Breast epithelium (tissue), 4 donors: ENCODE measurements at places on chromosomes 5 and 9. TPM values are rescaled to one million over a fixed set of nuclear protein-coding genes. Genes with fewer than 3 reads are reported as not detected.

GRCh38 chr9:134060546-134060945, 7.3 kb downstream of the BRD3 start:
- no peak for DNase-seq

PCDHB12 gene
- 5.0 TPM for total RNA-seq

GRCh38 chr9:136539427-136540421, 6.1 kb downstream of the NOTCH1 start:
- DNase-seq = peak; percentile 71

DNA sequence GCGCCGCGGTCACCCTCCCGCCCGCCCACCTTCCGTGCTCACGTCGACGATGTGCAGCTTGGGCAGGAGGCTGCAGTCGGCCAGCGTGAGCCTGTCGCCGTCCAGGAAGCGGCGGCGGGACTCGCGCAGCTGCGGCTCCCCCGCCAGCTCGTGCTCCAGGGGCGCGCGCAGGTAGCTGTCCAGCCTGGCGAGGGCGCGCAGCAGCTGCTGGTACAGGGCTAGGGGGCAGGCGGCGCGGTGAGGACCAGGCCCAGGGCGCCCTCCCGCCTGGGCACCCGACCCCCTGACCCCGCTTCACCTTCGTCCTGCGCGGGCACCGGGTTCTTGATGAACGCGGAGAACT, 1.5 kb downstream of the CLIC3 start:
- no peak for DNase-seq

SPATA31E1 gene
- not detected for total RNA-seq

GRCh38 chr5:57493034-57493433, 10.4 kb upstream of the ACTBL2 start:
- DNase-seq = no peak

- no peak for DNase-seq
Observed at GRCh38 chr9:124202447-124202971, 55.2 kb upstream of the NEK6 start.

SOX30 gene
- total RNA-seq = 0.16 TPM

GRCh38 chr9:132589148-132590036, 7.0 kb downstream of the BARHL1 start:
- DNase-seq = no peak

DNA sequence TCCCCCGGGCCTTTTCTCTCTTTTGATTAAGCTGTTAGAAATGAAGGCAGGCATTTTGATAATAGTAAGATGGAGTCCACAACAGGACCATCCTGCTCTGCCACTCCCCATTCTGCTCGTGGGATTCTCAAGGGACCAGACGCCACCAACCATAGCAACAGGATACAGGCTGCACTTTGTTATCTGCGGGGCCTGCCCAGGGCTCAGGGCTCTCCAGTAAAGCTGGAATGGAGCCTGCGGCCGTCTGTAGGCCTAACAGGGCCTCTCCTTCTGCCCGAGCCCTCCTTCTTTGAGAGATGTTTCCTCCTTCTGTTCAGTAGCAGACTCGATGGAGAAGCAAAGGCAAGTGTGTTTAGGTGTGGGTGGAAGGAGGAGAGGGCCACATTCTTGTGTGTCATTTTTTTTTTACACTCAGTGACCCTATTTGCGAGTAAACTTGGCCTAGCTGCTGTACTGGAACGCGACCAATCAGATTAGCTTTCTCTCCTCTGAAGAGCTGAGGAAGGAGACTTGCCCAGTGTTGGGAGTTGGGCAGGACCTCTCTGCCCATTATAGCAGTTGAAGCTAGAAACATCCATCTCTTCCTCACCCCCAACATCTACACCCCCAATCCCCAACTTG, 8.9 kb upstream of the EPB41L4B start:
- peak; percentile 75 for DNase-seq

SAPCD2 gene
- total RNA-seq = 2.8 TPM

GRCh38 chr5:106097340-106097739, 1573.4 kb downstream of the EFNA5 start:
- no peak for DNase-seq

IFNA2 gene
- not detected for total RNA-seq

- DNase-seq = no peak
Observed at GRCh38 chr9:32449969-32450368, 65.5 kb downstream of the ACO1 start.

DNA sequence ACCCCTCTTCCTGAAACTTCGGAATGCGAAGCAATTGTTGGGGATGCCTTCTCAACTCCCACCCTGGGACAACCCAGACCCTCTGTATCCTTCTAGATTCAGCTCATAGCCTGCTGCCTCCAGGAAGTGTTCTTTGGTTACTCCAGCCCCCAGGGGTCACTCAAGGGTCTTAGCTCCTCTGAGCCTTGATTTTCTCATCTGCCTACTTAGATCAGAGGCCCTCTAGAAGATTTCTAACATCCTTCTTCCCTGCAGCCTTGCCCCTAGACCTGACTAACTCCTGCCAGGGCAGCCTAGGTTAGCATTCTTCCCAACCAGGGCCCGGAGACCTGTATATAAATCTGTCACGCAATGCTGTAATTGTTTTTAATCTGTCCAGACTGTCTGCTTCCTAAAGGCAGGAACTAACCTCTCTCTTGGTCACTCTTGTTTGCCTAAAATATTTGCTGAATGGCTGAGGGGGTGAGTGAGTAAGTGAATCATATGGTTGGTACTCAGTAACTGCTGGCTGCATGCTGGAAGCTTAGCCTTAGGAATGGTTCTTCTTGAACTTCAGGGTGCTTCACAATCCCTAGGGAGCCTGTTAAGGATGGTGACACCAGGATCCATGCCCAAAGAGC, 8.2 kb downstream of the GALNT10 start:
- no peak for DNase-seq

GDNF gene
- total RNA-seq = not detected

DNA sequence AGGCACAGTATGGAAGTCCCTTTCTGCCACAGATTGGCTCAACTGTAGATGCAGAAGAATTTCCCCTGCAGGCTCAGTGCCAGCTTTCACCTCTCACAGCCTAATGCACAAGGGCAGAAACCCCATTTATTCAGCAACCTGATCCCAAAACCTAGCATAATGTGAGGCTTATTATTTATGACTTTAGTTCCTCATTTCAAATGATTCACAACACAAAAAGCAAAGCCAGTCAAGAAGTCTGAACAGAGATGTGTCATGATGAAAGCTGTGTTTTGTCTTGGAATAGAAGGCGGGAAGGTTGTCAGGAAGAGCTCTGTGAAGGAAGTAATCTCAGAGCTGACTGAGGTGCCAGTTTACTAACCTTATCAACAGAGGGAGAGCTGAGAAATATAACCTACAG, 369.7 kb downstream of the LRRC70 start:
- no peak for DNase-seq

- DNase-seq = no peak
Observed at GRCh38 chr9:127092041-127092608, 30.3 kb downstream of the ANGPTL2 start.

DNA sequence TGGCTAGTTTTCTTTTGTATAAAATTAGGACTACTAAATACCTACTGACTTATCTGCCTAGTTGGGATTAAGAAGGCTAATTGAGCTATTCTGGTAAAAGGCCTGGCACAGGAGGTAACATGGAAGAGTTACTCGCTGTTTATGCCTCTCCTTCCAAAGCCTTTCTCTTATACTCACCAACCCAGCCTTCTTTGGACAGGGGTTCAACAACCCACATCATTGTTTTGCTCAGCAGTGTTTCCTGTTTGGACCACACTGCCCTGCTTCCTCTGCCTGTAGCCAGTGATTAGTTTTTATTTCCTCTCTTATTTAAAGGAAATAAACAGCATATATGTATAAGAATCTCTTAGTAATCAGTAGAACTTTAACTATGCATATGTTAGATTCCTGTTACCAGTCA, 85.1 kb upstream of the TLX3 start:
- DNase-seq = no peak

GRCh38 chr9:133768859-133769510, 30.8 kb upstream of the SARDH start:
- peak; percentile 14 for DNase-seq

NOL6 gene
- total RNA-seq = 14.2 TPM

PCDHA9 gene
- total RNA-seq = 0.16 TPM

AIF1L gene
- total RNA-seq = 33.8 TPM

- DNase-seq = no peak
Observed at GRCh38 chr9:90943341-90943740, 141.7 kb downstream of the SYK start.

GRCh38 chr9:134390537-134390936, 64.3 kb downstream of the RXRA start:
- DNase-seq = no peak

SLC46A2 gene
- total RNA-seq = 0.16 TPM

- DNase-seq = no peak
Observed at GRCh38 chr5:175659546-175660253, 1.8 kb downstream of the HRH2 start.
